ENCODE measurements at places on chromosomes 7 and 10. TPM values are rescaled to one million over a fixed set of nuclear protein-coding genes. Genes with fewer than 3 reads are reported as not detected.

CRYGN gene
- not detected for total RNA-seq

TAS2R41 gene
- not detected for total RNA-seq

C10orf90 gene
- total RNA-seq, result 2.7 TPM

PLEKHA8 gene
- total RNA-seq, result 4.9 TPM

CALML3 gene
- not detected for total RNA-seq

VWDE gene
- 0.43 TPM for total RNA-seq

AKR1B15 gene
- 33.7 TPM for total RNA-seq

SMKR1 gene
- 10.4 TPM for total RNA-seq

CLDN12 gene
- total RNA-seq, result 24.9 TPM

ELOVL3 gene
- total RNA-seq, result 0.38 TPM

TMEM176A gene
- total RNA-seq, result not detected

TRPV5 gene
- total RNA-seq, result not detected

DENND2A gene
- total RNA-seq, result 0.76 TPM

MEST gene
- total RNA-seq, result 36.3 TPM

ADRB1 gene
- 1.4 TPM for total RNA-seq

NAT16 gene
- total RNA-seq, result 0.12 TPM

CEP41 gene
- 13.3 TPM for total RNA-seq

PIK3CG gene
- not detected for total RNA-seq

STEAP4 gene
- not detected for total RNA-seq

SUN3 gene
- 0.09 TPM for total RNA-seq

GCK gene
- not detected for total RNA-seq

LIPM gene
- not detected for total RNA-seq

CLIP2 gene
- total RNA-seq, result 14.0 TPM

CHRM2 gene
- total RNA-seq, result not detected

COL1A2 gene
- total RNA-seq, result not detected

KLLN gene
- total RNA-seq, result 0.59 TPM

ODAD2 gene
- total RNA-seq, result not detected

FAM20C gene
- total RNA-seq, result 40.3 TPM

CCDC146 gene
- total RNA-seq, result 0.32 TPM

TMEM139 gene
- 0.64 TPM for total RNA-seq

FAM170B gene
- total RNA-seq, result not detected

FOXP2 gene
- not detected for total RNA-seq

SRRM3 gene
- 12.6 TPM for total RNA-seq

GPR141 gene
- not detected for total RNA-seq

COL17A1 gene
- 2.4 TPM for total RNA-seq

RNF133 gene
- total RNA-seq, result not detected

LLCFC1 gene
- not detected for total RNA-seq

GJC3 gene
- total RNA-seq, result not detected

LEP gene
- total RNA-seq, result not detected

OGDHL gene
- 0.29 TPM for total RNA-seq

BLNK gene
- not detected for total RNA-seq

TRIM74 gene
- total RNA-seq, result 0.55 TPM

UNC5B gene
- total RNA-seq, result 3.3 TPM

CLCN1 gene
- total RNA-seq, result not detected

BICC1 gene
- total RNA-seq, result 17.1 TPM

LBX1 gene
- not detected for total RNA-seq

CTNNA3 gene
- not detected for total RNA-seq

CYP3A7 gene
- not detected for total RNA-seq

PROSER2 gene
- total RNA-seq, result 44.3 TPM

ZPBP gene
- total RNA-seq, result not detected

TDRD1 gene
- not detected for total RNA-seq

ADAM22 gene
- total RNA-seq, result 0.33 TPM

NKX1-2 gene
- 0.03 TPM for total RNA-seq

OPN4 gene
- not detected for total RNA-seq

TUBAL3 gene
- 0.21 TPM for total RNA-seq

OR13A1 gene
- total RNA-seq, result 0.05 TPM

DGKB gene
- not detected for total RNA-seq
